ENCODE measurements at places on chromosomes 1 and 21.

DNA sequence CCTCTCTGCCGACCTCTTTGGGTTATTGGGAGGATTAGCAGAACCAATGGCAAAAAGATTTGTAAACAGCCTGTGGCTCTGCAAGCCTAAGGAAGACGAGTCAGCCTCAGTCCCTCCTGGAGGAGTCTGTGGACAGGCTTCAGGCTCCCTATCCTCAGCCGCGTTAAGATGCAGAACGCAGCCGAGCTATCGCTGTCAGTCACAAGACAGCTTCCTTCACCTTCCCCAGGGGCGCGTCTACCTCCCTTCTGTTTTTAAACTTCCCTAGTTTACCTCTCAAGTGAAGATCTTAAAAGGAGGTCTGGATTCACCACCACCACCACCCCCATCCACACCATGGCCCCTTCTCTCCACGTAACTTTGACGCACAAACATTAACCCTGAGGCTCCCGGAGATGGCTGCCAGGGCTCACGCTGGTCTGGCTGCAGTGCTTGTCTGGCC lies 738 bp downstream of the CAMK1G start:
- no peak for DNase-seq

- no peak for DNase-seq
Observed at GRCh38 chr1:222788402-222789156, 26.3 kb upstream of the DISP1 start.

GRCh38 chr21:31289702-31290101 lies 54.4 kb downstream of the TIAM1 start:
- DNase-seq = no peak

GRCh38 chr21:16455526-16455925 lies 725.7 kb downstream of the USP25 start:
- DNase-seq = peak; percentile 77

- DNase-seq = no peak
Observed at GRCh38 chr1:180558664-180559063, at the start of gene OVAAL. Gene OVAAL (plus strand): TSS chr1:180558964.

- DNase-seq = no peak
Observed at GRCh38 chr1:24253571-24253970, 65.6 kb upstream of the GRHL3 start.

DNA sequence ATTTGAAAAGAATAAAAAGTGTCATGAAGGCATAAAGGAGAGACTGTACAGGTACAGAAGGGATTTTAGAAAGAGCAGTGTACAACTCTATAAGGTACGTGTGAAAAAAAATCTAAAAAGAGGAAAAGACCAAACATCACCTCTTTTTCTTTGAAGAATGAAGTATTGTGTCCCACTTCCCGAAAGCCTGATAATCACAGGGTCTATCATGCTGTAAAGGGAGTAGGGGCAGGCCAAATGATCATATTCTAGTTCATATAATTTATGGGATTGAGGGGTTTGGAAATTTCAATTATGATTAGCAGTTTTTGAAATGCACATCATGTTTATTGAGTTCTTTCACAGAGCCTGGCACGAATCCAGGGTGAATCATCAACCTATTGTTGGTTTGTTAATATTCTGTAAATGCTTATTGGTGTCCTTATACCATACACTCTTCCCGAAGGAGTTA lies 910 bp upstream of the RERE start:
- peak; percentile 63 for DNase-seq

DNA sequence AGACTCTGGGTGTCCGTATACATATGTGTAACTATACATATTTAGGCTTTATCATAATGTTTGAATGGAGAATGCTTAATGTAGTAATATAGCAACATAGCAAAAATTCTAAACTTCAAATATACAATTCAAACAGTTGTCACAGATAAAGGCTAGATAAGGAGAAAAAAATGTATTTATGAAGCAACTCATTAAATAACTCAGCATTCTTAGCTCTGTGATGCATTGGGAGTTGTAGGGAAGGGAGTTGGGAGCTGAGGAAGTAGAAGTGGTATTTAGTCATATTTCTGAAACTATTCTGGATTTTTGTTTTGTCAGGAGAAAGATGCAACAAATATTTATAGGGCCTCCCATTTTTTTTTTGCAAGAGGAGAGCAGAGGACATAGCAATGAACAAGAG lies 197.8 kb downstream of the PBX1 start:
- no peak for DNase-seq

GRCh38 chr1:155801149-155801548 lies 55.9 kb downstream of the GON4L start:
- DNase-seq = no peak

DNA sequence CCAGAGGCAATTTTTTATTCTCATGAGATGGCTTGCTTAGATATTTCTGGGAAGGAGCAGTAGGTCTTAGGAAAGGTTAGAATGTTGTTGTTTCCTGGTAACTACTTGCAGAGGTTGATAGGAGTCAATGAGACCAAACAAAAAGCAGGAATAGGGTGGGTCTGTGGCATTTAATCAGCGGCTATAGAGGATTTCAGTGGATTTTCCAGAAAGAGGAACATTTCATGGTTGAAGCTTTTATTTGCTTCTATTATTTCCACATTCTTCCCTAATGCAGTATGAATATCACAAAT lies 111.3 kb upstream of the PALMD start:
- DNase-seq = no peak

DNA sequence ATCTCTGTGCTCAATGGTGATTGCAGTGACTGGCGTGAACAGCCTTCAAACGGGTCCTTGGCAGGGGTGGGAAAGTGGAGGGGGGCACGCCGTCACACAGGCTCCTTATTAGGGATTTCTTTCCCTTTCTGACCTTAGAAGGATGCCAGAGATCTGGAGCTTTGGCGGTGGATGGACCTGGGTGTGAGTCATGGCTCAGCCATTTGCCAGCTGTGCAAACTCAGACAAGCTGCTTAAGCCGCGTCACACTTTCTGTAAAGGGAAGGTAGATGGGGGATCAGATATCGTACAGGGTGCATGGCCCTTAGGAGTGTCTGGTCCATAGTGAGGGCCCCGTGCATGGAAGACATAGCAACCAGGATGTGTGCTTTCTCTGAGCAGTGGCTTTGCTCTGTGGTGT lies 48.3 kb upstream of the C1orf174 start:
- no peak for DNase-seq

DNA sequence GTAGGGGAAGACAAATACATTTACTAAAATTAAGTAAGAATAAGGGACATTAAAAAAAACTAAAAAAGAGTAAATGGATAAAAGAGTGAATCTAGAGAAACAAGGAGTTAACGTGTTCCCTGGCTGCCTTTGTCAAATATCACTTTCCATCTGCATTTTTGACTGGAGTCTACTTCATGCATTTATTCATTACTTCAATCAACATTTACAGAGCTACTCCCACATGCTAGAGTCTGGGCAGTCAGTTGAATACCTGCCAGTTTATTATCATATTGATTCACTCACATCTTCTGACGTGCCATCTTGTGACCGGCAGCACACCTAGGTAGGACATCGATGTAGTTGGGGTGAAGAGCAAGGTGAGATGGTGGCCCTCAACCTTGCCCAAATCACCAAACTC lies 35.6 kb upstream of the KCNA3 start:
- DNase-seq = no peak

DNA sequence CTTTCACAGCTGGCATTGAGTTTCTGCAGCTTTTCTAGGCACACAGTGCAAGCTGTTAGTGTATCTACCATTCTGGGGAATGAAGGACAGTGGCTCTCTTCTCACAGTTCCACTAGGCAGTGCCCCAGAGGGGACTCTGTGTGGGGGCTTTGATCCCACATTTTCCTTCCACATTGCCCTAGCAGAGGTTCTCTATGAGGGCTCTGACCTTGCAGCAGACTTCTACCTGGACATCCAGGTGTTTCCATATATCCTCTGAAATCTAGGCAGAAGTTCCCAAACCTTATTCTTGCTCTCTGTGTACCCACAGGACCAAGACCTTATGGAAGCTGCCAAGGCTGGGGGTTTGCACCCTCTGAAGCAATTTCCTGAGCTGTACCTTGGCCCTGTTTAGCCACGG lies 2.4 kb upstream of the IFI44 start:
- DNase-seq = no peak

DNA sequence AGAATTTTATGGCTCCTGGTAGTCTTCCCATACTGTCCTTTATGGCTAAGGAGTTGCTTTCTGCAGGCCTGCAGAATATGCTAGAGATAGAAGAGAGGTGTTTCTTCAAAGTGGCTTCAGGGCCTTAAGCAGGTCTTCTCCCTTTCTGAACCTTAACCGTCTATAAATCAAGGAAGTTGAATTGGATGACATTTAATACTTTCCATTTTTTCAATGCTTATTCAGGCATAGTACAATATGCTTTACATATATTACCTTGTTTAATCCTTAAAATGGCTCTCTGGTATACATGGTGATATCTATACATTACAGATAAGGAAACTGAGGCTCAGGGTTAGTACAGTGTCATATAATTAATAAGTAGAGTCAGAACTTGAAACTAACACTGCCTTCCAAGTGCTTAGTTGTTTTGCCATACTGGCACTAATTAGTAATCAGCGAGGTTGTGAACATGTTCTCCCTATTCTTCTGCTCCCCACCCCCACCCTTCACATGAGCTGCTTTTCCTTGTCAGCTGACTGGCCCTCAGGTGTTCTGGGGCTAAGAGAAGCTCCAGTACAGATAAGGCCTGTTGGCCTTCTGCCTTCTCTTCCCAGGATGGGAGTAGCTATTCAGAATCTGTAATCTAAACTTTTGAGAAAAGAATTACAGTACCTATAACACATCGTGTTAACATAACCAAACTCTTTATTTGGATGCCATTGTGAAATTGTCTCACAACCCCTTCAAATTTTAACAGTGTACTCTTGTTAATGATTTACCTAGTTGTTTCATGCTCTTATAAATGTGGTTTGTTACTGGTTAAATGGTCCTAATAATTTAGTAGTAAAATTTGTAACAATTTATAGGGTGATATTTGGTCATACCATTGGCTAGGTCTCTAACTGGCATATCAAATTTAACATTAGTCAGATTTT lies 13.6 kb downstream of the NFYC start:
- DNase-seq = no peak

GRCh38 chr1:183933528-183934179 lies 103.9 kb downstream of the COLGALT2 start:
- no peak for DNase-seq

- no peak for DNase-seq
Observed at GRCh38 chr1:7693662-7694061, 77.4 kb upstream of the VAMP3 start.

- no peak for DNase-seq
Observed at GRCh38 chr1:30550365-30551220, 172.8 kb downstream of the MATN1 start.

DNA sequence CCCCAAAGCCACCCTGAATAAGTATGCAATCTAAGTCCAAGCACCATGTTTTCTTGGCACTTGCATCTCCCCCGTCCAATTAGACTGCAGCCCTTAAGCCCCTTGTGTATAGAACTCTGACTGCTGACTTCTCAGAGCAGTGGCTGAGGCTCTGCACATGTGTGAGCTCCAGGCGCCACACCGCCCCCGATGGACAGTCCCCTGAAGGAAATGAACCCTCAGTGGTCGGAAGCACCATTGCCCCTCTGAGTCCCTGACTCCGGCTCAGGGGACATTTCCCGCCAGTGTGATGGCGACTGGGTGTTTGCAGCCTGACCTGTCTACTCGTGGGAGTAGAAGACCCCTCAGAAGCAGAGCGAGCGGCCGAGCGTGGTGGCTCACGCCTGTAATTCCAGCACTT lies 37.2 kb upstream of the SCCPDH start:
- no peak for DNase-seq

- DNase-seq = no peak
Observed at GRCh38 chr1:119463569-119463968, 43.4 kb upstream of the HSD3B1 start.

DNA sequence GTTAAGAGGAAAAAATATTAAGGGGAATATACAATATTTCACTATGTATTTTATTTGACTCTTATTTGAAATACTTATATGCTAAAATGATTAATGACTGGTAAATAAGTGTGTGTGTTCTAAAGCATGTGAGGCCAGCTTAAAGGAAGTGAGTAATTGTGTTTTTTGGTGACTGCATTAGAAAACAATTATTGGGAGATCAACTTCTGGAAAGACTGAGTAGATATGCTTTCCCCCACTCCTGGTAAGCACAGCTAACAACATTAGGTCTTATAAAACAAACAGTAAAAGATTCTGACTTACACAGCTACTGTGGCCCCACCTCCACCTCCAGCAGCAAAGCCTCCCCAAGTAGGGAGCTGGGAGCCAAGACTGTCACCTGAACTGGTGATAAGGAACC lies 403.0 kb downstream of the SRGAP2C start:
- DNase-seq = no peak

DNA sequence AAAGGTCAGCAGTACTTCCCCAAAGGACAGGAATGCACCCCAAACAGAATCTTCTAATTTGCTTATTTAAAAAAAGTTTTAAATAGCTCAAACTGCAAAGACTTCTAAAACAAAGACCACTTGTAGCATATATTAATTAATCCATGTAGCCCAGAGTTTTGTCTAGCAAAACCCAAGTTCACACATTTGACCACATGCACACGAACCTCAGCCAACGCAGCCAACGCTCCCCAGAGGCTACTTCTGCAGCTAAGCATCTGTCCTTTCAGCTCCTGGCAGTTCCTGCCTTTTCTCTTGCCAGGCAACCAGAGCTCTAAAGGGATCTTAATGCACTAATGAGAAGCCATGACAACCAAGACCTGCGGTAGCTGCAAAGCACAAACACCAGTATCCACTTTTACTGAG lies 89.6 kb downstream of the RERE start:
- no peak for DNase-seq

DNA sequence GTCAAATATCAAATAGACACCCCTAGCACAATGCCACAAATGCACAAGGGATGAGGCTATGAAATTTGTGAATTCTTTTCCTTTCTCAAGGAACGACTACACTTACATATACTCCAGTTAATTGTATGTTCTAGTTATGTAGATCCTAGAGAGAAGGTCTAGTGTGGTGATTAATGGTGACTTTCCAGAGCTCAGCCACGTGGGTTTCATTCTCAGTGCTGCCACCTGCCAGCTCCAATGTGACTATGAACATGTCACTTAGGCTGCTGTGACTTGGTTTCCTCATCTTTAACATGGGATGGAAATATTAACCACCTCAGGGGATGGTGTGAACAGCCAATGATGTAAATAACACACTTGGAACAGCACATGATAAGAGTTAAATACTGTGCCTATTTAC lies 138.3 kb downstream of the APP start:
- DNase-seq = no peak

- no peak for DNase-seq
Observed at GRCh38 chr1:214808845-214809460, 206.0 kb downstream of the CENPF start.

DNA sequence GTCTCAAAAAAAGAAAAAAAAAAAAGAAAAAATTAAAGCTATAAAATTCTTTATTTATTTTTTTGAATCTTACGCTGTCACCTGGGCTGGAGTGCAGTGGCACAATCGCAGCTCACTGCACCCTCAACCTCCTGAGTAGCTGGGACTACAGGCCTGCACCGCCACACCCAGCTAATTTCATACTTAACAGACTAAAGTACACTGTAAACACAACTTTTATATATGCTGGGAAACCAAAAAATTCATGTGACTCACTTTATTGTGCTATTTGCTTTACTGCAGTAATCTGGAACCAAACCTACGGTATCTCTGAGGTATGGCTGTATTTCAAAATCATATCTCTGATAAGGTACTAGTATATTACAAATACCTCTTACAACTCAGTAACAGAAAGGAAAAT lies 40.3 kb downstream of the HSF2BP start:
- DNase-seq = no peak

- peak; percentile 22 for DNase-seq
Observed at GRCh38 chr1:205298191-205298994, 23.2 kb downstream of the NUAK2 start.

GRCh38 chr21:15604413-15604812 lies 125.4 kb upstream of the USP25 start:
- DNase-seq = no peak
